Stomach (tissue), 19 donors: ENCODE measurements at places on chromosomes 3 and 15. TPM values are rescaled to one million over a fixed set of nuclear protein-coding genes. Genes with fewer than 3 reads are reported as not detected.
A peak's percentile ranks its signal among the peaks of the same experiment; 100 is the strongest.

DNA sequence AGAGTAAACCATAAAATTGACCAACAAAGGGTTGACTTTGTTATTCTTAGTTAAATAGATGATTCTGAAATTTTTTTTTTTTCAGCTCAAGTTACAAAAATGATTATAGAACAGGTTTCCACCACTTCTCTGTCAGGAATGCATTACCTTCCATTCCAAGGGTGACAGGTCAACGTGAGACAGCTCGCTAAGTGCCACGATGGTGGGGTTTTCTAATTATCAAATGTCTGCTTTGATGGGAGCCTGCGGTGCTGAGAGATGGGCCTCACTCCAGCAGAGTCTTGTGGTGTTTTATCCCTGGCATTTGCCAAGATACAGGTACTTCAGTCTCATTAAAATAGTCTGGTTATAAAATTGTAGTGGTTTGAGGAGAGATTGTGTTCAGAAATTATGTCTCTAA is 80.3 kb downstream of the CGNL1 start:
- no peak for DNase-seq
- peaks cover 12% of the 10 kb centered on the region for H3K36me3 ChIP-seq
- no peak overlapping the region for H3K27ac ChIP-seq

GRCh38 chr15:85979929-85980328 is 99.7 kb upstream of the AGBL1 start:
- no peak for DNase-seq
- no peaks in the 10 kb centered on the region for H3K27me3 ChIP-seq
- H3K4me3 ChIP-seq, result no peak overlapping the region
- no peaks in the 10 kb centered on the region for H3K36me3 ChIP-seq
- H3K27ac ChIP-seq, result no peak overlapping the region
- no peaks in the 10 kb centered on the region for H3K4me1 ChIP-seq

- H3K27ac ChIP-seq, result no peak overlapping the region
- H3K36me3 ChIP-seq, result no peaks in the 10 kb centered on the region
- H3K4me3 ChIP-seq, result no peak overlapping the region
- peaks cover 19% of the 10 kb centered on the region for H3K27me3 ChIP-seq
- peaks cover 19% of the 10 kb centered on the region for H3K4me1 ChIP-seq
Observed at GRCh38 chr3:124884474-124885101, 2.6 kb downstream of the ITGB5 start.

Gene ERICH6
- not detected for total RNA-seq

- no peaks in the 10 kb centered on the region for H3K36me3 ChIP-seq
- no peaks in the 10 kb centered on the region for H3K27me3 ChIP-seq
- H3K27ac ChIP-seq, result no peak overlapping the region
- peaks cover 3% of the 10 kb centered on the region for H3K4me1 ChIP-seq
- no peak overlapping the region for H3K4me3 ChIP-seq
- no peak for DNase-seq
Observed at GRCh38 chr3:72041511-72041910, 256.6 kb upstream of the PROK2 start.

Gene SLC7A14
- total RNA-seq, result not detected

- H3K4me3 ChIP-seq, result no peak overlapping the region
- H3K36me3 ChIP-seq, result no peaks in the 10 kb centered on the region
- no peak overlapping the region for H3K27ac ChIP-seq
- DNase-seq, result no peak
Observed at GRCh38 chr15:79635149-79635771, 203.1 kb downstream of the MINAR1 start.

Gene TNFAIP8L3
- not detected for total RNA-seq

GRCh38 chr15:70493787-70494516 is 269.4 kb downstream of the UACA start:
- DNase-seq, result peak; percentile 67
- H3K4me1 ChIP-seq, result peaks cover 22% of the 10 kb centered on the region
- no peaks in the 10 kb centered on the region for H3K27me3 ChIP-seq

Gene C3orf70
- total RNA-seq, result 9.8 TPM

GRCh38 chr3:197549261-197549885 is 6.4 kb downstream of the BDH1 start:
- H3K4me1 ChIP-seq, result peaks cover 52% of the 10 kb centered on the region
- DNase-seq, result peak; percentile 55
- peaks cover 5% of the 10 kb centered on the region for H3K36me3 ChIP-seq
- no peak overlapping the region for H3K4me3 ChIP-seq
- no peaks in the 10 kb centered on the region for H3K27me3 ChIP-seq
- H3K27ac ChIP-seq, result peak overlapping the region; percentile 79
